CD4-positive, alpha-beta memory T cell (primary cell): ENCODE measurements at places on chromosomes 5 and 9.

DNA sequence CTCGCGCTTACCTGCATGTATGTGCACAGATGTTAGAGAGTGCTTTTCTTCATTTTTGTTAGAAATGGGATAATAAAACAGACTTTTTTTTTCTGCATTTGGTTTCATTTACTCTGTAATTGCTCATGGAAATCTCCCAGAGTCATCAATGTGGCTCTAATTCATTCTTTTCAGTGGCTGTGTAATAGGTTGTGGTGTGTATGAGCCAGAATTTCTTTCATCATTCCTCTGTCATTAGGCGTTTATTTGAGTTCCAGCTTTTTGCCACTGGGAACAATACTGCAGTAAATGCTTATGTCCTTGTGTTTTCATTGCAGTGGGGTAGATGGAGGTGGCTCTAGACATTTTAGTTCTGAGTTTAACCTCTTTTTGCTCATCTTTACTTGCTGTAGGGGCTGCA is 118.9 kb downstream of the NXNL2 start:
- DNase-seq: no peak

DNA sequence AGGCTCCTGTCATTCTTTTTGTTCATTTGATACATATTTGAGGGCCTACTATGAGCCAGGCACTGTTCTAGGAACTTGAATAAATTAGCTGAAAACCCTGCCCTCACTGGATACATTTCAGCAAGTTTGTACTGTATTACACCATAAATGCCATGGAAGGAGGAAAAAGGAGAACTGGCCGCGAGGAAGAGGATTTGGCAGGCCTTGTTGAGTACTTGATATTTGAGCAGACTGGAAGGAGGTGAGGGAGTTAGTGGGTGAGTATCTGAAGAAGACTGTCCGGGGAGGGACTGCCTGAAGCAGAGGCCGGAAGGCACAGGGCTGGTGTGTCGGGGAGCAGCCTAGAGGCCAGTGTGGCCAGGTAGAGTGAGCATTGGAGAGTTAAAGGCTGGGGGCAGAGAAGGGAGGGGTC is 4.5 kb downstream of the SNX30 start:
- no peak for DNase-seq

- no peak for DNase-seq
Observed at GRCh38 chr9:35755071-35755470, 995 bp upstream of the MSMP start.

DNA sequence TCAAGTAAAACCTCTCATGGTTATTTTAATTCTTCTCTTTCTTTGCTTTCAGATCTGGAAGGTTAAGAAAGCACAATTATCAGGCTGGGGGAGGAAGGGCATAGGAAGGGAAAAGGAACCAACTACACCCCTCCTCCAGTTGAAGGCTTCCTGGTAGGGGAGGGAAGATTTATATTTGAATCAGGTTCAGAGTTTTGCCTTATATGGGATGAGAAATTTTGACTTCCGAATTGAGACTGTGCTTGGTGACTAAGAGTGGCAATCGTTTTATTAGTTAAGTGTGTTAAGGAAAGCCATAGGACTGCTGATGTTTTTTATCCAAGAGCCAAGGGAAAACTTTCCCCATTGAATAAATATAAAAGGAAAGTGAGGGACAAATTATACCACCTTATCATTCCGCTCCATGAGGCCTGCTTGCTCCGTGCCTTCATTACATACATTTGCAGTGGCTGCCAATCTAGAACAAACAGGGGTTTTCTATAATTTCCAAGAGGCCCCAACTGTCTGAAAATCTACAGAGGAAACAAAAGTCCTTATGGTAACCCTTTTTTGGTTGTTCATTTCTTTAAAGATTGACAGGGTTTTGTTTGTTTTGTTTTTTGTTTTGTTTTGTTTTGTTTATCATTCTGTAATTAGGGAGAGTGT is 115.7 kb upstream of the EPB41L4A start:
- DNase-seq: no peak

DNA sequence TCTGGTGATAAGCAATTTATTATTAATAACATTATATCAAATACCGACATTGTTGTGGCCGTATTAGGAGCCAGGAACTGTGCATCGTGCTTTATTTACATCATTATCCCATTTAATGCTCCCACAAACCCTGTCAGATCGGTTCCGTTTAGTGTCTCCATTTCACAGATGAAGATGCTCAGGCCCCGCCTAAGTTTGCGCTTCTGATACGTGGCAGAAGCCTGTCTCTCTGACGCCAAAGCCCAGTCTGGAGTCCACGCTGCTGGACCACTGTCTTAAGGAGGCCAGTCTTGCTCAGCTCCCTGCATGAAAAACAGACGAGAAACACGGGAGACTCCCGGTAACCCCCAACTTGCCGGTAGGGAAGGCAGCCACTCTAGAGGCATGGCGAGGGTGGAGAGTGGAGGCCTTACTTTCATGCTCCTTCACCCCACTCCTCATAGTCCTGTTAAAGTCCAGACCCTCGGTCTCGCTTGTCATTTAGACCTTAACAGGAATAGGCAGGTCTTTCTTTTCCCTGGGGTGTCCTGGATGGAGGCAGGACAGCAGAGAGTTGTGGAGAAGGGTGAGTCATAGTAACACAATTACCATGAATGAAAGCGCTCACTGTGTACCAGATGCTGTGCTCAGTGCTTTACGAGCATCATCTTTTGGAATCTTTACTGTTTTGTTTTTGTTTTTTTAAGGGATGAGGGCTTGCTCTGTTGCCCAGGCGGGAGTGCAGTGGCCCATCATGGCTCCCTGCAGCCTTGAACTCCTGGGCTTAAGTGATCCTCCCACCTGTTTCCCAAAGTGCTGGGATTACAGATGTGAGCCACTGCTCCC is 872 bp downstream of the TXNDC15 start:
- peak; percentile 22 for DNase-seq

DNA sequence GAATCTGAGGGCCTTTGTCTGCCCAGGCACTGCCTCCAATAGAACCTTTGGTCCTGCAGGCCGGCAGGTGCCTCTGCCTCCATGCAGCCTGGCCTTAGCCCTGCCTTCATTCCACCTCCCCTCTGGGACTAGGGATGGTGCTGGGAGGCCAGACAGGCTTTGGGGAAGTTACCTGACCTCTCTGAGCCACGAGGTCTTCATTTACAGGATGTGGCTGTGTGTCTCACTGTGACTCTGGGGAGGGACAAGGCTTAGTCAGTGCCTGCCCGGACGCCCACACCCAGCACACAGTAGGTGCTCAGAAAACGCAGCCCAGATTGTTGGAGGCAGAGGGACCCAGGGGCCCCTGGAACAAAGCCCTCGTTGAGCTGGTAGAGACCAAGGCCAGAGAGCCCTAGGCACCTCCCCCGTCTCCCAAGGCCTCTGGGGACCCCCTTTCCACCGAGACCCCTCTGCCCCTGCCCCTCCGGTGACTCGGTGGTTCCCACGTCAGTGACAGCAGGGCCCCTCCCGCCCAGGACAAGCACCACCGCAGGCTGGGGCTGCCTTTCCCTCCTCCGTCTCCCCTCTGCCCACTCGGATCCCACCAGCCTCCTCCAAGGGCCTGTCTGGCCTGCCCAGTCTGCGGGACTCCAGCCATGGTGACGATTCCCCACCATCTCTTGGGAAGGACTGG is 46.9 kb upstream of the EGFL7 start:
- no peak for DNase-seq

- DNase-seq: no peak
Observed at GRCh38 chr9:135326141-135326540, 153.4 kb upstream of the PPP1R26 start.

DNA sequence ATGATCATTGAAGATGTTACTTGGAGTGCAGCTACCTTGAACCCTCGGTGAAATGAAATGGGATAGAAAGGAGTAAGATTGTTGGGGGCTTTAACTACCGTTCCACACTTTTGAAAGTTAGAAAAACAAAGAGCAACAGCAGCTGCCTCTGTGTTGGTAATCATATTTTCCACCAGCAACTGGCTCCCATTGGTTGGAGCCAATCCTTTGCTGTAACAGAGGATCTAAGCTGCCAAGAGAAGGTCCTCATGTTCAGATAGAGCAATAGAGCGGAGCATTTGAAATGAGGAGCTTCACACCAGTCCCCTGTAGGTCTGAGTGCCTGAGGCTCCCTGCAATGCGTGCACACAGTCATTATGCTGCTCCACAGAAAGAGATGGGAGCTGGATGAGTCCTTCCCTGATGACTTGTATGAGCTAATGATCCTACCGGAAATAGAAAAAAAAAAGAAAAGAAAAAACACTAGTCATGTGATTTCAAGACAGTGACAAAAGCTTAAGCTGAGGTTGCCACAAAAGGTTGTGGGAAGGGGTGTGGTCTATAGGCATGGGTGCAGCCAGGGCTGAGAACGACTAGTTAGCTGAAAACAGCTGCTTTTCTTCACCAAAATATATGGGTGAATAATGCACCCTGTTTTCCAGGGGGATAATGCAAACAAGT is 300.7 kb downstream of the MLLT3 start:
- DNase-seq: peak; percentile 72

DNA sequence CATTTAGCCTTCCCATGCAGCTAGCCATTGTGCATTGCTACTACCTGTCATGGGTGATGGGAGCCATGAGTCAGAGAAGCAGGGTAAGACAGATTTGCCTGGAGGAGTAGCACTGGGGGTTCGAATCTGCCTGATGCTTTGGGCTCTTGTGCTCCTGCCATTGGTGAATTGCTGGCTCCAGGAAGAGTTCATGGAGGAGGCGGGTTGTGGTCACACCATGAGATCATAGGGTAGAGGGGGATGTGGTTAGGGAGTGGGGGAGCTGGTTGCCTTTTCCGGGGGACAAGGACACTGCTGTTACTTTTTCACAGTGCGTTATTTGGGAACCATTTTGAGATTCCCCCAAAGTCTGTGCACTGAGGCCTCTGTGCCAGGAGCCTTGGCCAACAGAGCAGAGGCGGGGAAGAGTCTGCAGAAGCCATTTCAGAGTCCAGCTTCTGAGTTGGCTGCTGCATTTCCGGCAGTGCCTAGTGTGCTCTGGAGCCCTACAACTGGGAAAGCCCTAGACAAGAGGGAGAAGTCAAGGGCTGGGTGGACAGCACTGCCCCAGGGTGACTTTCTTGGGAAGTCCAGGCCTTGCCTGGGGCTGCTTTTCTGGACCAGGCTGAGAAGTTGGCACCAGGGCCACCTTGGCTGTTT is 6.2 kb downstream of the ANGPTL2 start:
- no peak for DNase-seq

- DNase-seq: peak; percentile 70
Observed at GRCh38 chr5:96961053-96961452, 25.2 kb downstream of the LNPEP start.
